ENCODE measurements at places on chromosomes 2 and 18.

- H3K27me3 ChIP-seq = no peaks in the 10 kb centered on the region
- H3K4me1 ChIP-seq = no peaks in the 10 kb centered on the region
- H3K36me3 ChIP-seq = no peaks in the 10 kb centered on the region
- no peak for DNase-seq
- H3K4me3 ChIP-seq = no peak overlapping the region
Measured at GRCh38 chr2:14304326-14304725, 328.2 kb upstream of the LRATD1 start.

DNA sequence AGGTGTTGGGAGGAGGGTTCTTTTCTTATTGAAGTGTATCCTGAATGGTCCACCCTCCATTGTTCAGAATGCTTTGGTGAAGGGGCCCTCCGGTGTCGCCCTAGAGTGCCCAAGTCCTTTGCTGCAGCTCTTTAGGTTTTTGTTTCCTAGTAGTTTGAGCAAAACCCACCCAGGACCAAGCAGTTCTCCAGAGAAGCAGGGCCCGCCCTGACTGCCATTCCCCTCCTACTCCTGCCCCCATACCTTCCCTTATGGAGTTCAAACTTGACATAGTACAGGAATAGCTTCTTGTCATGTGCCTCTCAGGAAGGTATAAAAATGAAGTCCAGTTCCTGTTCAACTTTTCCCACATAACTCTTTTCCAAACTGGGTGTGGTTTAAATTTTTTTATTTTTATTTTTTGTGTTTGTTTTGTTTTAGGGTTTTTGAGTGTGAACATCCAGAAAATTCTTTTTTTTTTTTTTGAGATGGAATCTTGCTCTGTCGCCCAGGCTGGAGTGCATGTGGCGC is 5.6 kb downstream of the MERTK start:
- H3K4me1 ChIP-seq = peaks cover 40% of the 10 kb centered on the region
- H3K4me3 ChIP-seq = no peak overlapping the region
- H3K27ac ChIP-seq = no peak overlapping the region
- H3K36me3 ChIP-seq = no peaks in the 10 kb centered on the region

GRCh38 chr2:12435430-12436222 is 281.1 kb upstream of the TRIB2 start:
- DNase-seq = no peak
- H3K36me3 ChIP-seq = no peaks in the 10 kb centered on the region
- peaks cover 3% of the 10 kb centered on the region for H3K27me3 ChIP-seq
- H3K27ac ChIP-seq = no peak overlapping the region

GRCh38 chr2:238141541-238142318 is 3.3 kb downstream of the KLHL30 start:
- H3K27ac ChIP-seq = no peak overlapping the region
- H3K27me3 ChIP-seq = no peaks in the 10 kb centered on the region
- peaks cover 31% of the 10 kb centered on the region for H3K4me1 ChIP-seq
- H3K4me3 ChIP-seq = no peak overlapping the region
- no peak for DNase-seq
- H3K36me3 ChIP-seq = no peaks in the 10 kb centered on the region

- peaks cover 24% of the 10 kb centered on the region for H3K27me3 ChIP-seq
- no peaks in the 10 kb centered on the region for H3K36me3 ChIP-seq
- H3K4me3 ChIP-seq = no peak overlapping the region
Measured at GRCh38 chr2:45950606-45951005, 299.1 kb downstream of the PRKCE start.

DNA sequence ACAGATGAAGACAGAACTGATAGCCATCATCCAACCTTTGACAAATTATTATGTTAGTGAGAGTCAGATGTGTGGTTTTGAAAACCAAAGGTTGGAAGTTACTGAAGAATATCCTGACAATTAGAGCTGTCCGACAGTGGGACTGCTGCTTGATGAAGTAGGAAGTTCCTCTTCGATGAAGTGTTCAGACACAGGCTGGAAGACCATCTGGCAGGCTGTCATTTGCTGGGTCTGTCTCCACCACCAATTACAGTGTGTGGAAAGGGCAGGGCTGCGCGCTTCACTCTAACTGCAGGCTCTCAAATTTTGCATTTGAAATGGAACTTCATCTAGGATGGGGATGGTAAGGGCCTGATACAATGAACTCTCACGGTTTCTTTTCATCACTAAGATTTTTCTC is 313.8 kb downstream of the PIK3C3 start:
- peaks cover 3% of the 10 kb centered on the region for H3K27me3 ChIP-seq
- no peak overlapping the region for H3K4me3 ChIP-seq
- H3K36me3 ChIP-seq = no peaks in the 10 kb centered on the region

DNA sequence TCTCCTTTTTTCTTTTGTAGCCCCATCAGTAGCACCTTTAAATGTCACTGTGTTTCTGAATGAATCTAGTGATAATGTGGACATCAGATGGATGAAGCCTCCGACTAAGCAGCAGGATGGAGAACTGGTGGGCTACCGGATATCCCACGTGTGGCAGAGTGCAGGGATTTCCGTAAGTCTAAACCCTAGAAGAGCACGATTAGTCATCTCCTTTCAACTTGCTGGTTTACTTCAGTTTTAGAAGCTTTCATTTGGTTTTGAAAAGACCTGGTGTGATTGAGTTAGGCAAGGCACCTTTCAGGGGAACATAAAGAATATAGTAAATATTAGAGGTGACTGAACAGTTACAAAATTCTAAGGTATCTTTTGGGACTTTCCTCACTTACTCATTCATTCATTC is 72.2 kb upstream of the TMEM87B start:
- no peaks in the 10 kb centered on the region for H3K27me3 ChIP-seq
- peaks cover 43% of the 10 kb centered on the region for H3K4me1 ChIP-seq
- no peak overlapping the region for H3K4me3 ChIP-seq

GRCh38 chr18:56214706-56215105 is 423.7 kb downstream of the TXNL1 start:
- no peak for DNase-seq
- no peak overlapping the region for H3K27ac ChIP-seq
- no peaks in the 10 kb centered on the region for H3K4me1 ChIP-seq
- no peak overlapping the region for H3K4me3 ChIP-seq
- no peaks in the 10 kb centered on the region for H3K27me3 ChIP-seq

- H3K36me3 ChIP-seq = no peaks in the 10 kb centered on the region
- H3K4me1 ChIP-seq = no peaks in the 10 kb centered on the region
- no peak overlapping the region for H3K4me3 ChIP-seq
- H3K27me3 ChIP-seq = peaks cover 26% of the 10 kb centered on the region
- H3K27ac ChIP-seq = no peak overlapping the region
Measured at GRCh38 chr2:239898292-239898925, 126.7 kb downstream of the NDUFA10 start.

DNA sequence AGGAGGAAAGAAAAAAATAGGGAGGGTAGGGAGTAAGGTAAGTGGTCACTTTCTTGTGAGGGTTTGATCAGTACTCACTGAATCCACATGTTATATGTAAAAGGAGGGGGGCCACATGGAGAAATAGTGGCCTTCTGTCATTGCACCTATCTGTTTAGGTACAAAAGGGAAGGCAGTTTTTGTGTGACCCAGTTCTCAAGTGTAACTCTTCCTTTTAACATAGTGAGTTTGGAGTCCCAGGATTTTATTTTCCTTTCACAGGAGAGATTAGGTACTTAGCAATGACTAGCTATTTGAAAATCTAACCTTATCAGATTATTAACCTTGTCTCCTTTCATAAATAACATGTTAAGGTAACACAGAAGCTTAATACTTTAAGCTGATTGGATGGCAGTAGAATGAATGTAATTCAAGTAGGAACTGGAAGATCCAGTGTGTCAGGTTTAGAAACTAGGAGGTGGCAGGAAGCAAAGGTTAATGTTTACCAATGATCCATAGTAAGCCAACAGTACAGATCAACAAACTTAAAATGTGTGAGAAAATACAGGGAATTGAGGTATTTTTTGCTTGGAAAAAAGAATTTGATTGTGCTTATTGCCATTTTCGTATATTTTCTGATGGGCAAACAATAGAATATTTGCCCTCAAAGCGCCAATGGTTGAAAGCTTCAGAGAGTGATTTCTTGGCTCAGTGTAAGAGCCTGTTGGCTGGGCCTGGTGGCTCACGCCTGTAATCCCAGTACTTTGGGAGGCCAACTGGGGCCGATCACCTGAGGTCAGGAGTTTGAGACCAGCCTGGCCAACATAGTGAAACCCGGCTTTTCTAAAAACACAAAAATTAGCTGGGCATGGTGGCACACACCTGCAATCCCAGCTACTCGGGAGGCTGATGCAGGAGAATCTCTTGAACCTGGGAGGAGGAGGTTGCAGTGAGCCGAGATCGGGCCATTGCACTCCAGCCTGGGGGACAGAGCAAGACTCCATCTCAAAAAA is 11.3 kb downstream of the HNMT start:
- H3K27me3 ChIP-seq = peaks cover 3% of the 10 kb centered on the region
- H3K4me3 ChIP-seq = no peak overlapping the region
- H3K36me3 ChIP-seq = no peaks in the 10 kb centered on the region
- H3K4me1 ChIP-seq = peaks cover 5% of the 10 kb centered on the region
- peak overlapping the region; percentile 56 for H3K27ac ChIP-seq

DNA sequence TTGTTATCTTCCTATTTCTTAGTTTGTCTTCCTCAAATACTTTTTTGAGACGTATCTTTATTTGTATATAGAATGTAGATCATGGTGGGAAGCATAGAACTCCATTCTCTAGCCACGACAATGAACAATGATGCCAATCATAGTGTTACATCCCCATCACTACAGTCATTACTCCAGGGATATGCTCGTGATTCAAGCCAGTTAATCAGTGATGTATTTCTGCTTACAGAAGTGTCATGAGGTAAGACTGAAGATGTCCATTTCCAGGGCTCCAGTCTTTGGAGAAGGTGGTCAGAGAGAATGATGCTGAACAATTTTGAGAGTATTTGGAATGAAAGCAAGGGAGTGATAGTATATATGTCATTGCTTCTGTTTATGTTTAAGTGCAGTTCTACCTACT is 777.2 kb upstream of the TMEFF2 start:
- no peak overlapping the region for H3K4me3 ChIP-seq
- H3K4me1 ChIP-seq = no peaks in the 10 kb centered on the region

DNA sequence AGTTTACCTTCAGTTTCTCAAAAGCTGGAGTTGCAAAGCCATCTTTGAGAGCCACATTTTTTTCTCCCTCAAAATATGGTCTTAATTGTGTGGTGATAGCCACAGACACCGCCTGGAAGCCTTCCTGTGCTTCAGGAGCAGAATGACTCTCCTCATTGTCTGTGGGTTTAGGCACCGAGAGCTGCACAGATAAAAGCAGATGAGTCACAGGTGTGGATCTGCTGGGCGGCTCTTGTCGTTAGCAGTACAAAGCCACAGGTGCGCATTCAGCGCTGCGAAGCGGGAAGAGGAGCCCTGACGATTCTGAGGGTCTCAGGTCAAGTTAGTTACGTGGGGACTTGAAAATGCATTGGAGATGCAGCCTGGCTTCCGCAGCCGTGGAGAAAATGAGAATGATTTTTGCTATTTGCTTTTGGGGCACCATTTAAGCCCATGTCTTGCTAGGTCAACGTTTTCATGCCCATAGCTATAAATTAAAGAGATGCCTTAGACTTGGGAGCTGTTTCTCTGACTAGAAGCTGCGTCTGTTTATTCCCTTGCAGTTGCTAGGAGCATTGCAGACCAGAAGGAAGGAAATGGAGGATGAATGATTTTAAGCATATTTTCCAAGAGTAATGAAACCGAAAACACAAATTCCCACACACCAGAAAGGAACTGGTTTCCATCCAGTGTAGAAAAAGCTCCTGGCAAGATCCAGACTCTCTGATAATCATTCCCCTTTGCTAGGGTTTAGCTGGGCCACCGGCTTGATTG is 51.5 kb downstream of the KLHL29 start:
- peaks cover 18% of the 10 kb centered on the region for H3K4me1 ChIP-seq
- H3K27me3 ChIP-seq = peaks cover 9% of the 10 kb centered on the region
- no peak overlapping the region for H3K4me3 ChIP-seq

DNA sequence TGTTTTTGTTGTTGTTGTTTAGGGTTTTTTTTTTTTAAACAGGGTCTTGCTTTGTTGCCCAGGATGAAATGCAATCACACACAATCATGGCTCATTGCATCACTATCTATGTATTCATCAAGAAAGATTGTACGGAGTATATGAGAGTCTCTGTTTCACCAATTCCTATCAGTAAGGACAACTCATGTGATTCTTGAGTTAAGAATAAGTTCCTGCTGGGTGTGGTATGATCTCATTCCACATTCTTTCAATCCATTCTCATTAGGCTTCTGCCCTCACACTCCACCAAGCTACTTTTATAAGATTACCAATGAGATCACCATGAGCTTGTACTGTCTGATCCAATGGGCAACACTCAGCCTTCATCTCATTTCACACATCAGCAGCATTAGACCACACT is 9.1 kb upstream of the AP1S3 start:
- no peak overlapping the region for H3K4me3 ChIP-seq
- H3K36me3 ChIP-seq = peaks cover 35% of the 10 kb centered on the region
- no peak overlapping the region for H3K27ac ChIP-seq
- H3K27me3 ChIP-seq = peaks cover 9% of the 10 kb centered on the region

DNA sequence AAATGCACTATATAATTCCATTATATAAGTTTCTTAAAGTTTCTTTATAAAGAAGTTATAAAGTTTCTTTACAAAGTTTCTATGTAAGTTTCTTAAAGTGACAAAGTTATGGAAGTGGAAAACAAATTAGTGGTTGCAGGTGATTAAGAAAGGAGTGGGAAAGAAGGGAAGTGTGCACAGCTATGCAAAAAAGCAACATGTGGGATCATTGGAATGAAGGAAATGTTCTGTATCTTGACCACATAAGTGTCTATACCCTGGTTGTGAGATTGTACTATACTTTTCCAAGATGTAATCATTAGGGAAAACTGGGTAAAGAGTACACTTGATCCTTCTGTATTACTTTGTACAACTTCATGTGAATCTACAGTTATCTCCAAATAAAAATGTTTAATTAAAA is 1541.1 kb downstream of the LRP1B start:
- no peaks in the 10 kb centered on the region for H3K27me3 ChIP-seq
- H3K4me1 ChIP-seq = no peaks in the 10 kb centered on the region
- no peak overlapping the region for H3K4me3 ChIP-seq
- no peak for DNase-seq

- H3K4me3 ChIP-seq = no peak overlapping the region
- no peaks in the 10 kb centered on the region for H3K27me3 ChIP-seq
- H3K4me1 ChIP-seq = peaks cover 46% of the 10 kb centered on the region
- H3K27ac ChIP-seq = no peak overlapping the region
- DNase-seq = no peak
Measured at GRCh38 chr2:62339413-62339812, 143.5 kb downstream of the B3GNT2 start.

DNA sequence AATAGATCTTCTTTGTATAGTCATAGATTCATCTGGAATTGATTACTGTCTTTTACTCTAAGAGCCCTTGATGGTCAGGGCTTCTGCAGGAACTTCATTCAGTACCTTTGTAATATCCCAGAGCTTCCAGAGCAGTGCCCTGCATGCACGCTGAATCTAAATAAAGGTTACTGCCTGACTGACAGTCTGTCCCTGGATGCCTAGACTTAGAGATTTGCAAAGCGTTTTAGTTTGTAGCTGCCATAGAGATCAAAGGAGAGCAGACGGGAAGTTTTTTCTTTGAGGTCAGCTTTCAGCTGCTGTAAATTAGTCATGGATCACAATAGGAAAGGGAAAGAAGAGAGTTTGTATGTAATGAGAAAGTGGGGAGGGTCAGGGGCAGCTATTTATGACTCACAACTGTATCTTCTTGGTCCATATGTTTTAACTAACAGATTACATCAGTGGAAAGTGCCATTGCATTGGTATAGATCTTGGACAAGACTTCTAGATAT is 45.2 kb upstream of the NYAP2 start:
- peaks cover 29% of the 10 kb centered on the region for H3K4me1 ChIP-seq
- peak overlapping the region; percentile 43 for H3K27ac ChIP-seq
